ENCODE measurements at places on chromosomes 7 and 10. TPM values are rescaled to one million over a fixed set of nuclear protein-coding genes. Genes with fewer than 3 reads are reported as not detected.

RAMP3 gene
- total RNA-seq: 5.8 TPM

ST7 gene
- total RNA-seq: 16.4 TPM

NOC3L gene
- total RNA-seq: 5.5 TPM

SFTPA1 gene
- total RNA-seq: not detected

SPDYE8 gene
- total RNA-seq: not detected

All from pancreas (tissue), 10 donors.